NCI-H748 treated with DMSO at 0.1 percent for 48 hours (cell line): ENCODE measurements at places on chromosomes 1 and 21.
A peak's percentile ranks its signal among the peaks of the same experiment; 100 is the strongest.

DNA sequence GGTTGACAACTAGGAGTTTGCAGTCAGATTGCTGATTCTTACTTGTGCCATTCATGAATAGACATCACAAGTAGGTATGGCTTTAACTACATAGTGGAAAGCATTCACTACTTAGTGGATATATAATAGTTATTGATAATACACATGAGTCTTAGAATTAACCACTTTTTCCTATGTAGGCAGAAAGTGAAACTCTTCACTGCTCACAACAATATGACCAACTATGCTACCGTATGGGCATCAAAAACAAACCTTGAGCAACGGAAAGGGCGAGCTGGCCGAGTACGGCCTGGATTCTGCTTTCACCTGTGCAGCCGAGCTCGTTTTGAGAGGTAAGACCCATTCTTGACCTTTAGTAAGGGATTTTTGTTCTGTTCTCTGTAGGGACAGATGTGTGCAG is 38.7 kb downstream of the DHX9 start:
- DNase-seq, result no peak

DNA sequence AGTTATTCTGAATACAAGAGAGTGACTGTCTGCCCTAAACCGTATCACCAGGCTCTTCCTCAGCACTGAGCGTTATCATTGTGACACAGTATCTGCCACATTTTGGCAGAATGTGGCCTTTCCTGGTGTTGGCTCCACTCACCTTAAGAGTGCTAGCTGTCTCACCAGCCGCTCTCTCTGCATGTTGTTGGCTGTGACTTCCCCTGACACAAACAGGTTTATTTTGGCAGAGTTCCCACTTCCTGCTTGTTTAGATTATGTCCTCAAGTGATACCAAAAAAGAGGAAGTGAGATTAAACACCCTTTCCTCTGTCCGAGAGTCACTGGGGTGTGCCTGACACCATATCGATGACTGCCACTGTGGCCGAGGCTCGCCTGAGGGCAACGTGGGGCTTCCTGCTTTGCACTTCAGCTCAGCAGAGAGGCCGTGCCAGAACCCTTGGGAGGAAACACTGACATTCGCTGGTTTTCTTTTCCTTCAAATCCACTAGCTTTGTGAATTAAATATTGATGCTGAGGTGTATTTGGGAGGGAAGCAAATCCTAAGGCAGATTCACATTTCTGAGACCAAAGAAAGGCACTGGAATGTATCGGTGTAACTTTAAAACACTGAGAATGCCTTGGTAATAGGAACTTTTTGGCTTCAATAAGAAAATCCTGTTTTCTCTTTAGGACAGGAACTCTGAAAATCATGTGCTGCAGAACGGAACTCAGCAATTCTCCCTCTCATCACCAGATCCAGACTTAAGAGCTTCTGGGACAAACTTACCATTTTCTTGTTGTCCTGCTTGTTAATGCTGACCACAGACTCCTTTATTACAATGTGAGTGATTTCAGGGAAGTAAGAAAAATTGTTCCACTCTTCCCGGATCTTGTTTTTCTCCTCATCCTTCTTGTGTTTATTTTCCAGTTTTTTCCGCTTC is 102.1 kb downstream of the JAK1 start:
- peak; percentile 12 for DNase-seq

DNA sequence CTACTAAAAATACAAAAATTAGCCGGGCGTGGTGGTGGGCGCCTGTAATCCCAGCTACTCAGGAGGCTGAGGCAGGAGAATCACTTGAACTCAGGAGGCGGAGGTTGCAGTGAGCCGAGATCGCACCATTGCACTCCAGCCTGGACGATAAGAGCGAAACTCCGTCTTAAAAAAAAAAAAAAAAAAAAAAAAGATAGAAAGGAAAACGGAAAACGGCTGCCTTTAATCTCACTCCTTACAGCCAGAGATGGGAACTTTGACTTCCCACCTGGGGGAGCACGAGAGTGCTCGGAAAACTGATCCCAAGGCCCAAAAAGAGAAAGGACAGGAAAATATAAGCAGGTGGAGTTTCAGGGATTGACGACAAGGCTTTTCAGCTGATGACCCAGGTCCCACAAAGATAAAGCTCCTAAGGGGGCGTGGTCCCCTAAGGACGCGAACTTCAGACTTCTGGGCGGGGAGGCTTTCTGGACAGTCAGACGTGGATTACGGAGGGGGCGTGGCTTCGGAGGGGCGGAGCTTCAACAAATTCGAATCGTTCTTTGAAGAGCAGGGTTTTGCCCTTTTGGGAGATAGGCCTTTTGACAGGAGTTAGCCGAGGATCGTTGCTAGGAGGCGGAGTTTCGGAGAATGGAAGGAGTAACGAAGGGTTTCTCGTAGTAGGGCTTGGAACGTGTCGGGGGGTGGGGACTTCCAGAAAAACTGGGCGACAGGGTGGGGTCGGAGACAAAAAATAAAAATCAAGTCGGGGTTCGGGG is 958 bp upstream of the CKS1B start:
- DNase-seq, result peak; percentile 90

- DNase-seq, result no peak
Measured at GRCh38 chr1:3173381-3173980, 104.5 kb downstream of the PRDM16 start.

DNA sequence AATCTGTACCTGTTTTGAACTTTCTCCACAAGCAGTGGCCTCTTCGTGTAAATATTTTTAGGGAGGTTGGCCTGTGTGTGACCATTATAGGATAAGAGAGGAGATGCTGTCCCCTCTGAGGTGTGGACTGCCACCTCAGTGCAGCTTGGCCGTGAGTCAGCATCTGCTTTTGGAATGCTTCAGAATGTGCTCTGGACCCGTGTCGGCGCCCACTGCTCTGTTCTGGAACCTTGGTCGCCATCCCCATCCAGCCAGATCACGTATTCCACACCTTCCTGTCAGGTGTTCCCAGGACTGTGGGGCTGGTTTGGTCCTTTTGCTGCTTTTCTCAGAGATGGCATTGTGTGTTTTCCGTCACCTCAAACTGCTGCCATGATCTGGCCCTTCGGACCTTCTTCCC is 5.5 kb downstream of the UCK2 start:
- DNase-seq, result no peak
